ENCODE measurements at places on chromosomes 5 and 9.

- DNase-seq = no peak
Observed at GRCh38 chr5:83498585-83498984, 27.0 kb downstream of the VCAN start.

GRCh38 chr9:121201045-121201737, 478 bp downstream of the RAB14 start:
- peak; percentile 36 for DNase-seq

DNA sequence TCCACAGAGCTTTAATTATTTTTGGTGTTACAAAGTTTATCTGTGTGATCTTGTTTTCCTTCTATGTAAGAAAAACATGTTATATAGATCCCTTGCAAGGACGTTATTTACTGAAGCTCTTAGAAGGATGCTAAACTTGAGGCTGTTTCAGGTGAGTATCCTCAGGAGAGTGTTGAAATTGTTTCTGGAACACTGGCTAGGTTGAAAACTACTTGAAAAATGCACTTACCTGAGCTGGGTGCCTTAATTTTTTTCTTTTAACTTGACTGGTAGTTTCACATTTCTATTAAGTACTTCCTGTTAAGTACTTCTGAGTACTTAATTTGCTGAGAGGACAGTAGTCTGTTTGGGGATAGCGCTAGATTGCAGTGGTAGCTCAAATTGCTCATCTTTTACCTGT, 18.1 kb downstream of the GPBP1 start:
- DNase-seq = no peak

- DNase-seq = peak; percentile 38
Observed at GRCh38 chr9:13744261-13744901, 464.9 kb upstream of the MPDZ start.

DNA sequence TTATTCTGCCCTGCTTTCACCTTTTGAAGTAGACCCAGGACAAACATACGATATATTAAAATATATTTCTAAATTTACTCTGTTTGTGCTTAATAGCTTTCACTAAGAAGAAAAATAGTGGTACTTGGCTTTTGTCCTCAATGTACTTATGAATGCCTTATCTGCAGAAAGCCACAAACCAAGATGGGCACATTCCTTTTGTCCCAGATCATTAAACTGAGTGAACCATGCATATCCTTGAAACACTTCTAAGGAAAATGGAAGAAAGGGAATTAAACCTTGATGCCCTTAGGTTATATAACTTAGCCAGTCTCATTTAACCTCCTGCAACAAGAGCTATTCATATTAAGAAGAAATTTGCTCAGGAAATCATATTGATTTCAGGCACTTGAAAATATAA, 553.8 kb upstream of the CDH9 start:
- DNase-seq = no peak

DNA sequence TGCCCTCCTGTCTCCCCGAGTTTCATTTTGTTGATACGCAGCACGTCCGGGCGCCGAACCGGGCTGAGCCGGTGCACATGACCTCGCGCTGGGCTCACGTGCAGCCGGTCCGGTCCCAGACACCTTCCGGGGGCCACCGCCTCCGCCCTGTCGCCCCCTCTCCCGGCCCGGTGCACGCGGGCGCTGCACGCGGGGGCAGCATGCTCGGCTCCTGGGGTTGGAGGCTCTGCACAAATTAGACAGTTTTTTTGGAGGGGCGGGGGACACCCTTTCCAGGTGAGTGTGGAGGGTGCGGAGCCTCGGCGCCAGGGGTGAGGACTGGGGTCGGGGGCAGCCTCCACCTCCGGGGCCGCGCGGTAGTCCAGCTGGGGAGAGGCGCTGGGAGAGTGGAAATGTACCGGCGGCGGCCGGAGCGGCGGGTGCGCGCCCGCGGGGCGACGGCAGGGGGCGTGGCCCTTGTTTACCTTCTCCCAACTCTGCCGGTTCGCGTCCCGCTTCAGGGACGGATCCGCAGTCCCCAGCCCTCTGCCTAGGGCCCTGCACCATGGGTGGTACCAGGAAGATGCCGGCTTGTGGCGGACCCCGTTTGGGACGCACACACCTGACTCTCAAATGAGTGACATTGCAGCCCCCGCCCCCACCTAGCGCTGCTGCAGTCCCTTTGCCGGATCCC, 1.1 kb downstream of the JADE2 start:
- DNase-seq = peak; percentile 94

DNA sequence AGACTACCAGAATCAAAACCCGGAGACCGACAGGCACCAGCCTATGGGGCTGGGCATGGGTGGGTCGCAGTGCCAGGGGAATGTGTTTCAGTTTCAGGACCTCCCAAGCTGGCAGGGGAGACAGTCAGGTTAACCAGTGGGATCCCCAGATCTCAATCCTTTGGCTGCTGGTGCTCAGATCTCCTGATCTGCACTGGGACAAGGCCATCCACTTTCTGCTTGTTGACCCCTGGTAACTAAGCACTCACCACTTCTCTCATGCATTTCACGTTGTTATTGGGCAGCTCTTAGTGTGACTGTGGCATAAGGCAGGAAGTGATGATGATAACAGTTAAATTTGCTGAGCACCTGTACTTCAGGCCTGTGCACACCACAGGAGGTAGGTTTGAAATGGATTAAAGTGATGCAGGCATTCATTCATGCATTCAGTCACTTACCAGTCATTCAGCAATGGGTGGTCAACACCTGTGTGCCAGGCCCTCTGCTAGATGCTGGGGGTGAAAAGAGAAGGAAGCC, 42.1 kb upstream of the STXBP1 start:
- DNase-seq = no peak

Measured in ELF-1 (cell line).